ENCODE measurements at places on chromosomes 4 and X.

- no peak for DNase-seq
These were observed 101.3 kb downstream of the PALLD start for GRCh38 chr4:168598191-168598590.

GRCh38 chr4:124958847-124959246 is 246.3 kb upstream of the ANKRD50 start:
- DNase-seq: no peak

DNA sequence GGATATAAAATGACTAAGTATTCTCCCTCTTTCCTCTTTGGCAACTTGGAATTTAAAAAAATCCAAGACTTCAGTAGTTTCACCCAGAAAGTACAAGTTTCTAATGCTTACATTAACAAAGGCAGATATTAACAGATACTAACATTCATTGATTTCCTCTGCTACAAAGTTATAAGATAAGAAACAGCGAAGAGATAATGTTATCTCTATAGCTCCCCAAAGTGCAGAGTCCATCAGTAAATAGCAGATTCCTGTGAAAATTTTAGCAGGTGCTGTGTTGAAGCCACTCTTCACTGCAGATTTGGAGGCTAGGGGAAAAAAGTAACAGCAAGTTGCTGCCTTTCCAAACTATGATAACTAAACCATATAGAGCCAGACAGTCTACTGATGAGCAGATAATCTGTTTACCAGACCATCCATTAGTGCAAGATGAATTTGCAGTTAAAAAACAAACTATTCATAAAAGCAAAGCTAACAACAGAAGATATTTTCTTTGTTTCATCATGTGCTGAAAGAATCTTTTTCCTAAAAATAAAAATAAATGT is 3.3 kb upstream of the CAMK2D start:
- no peak for DNase-seq

DNA sequence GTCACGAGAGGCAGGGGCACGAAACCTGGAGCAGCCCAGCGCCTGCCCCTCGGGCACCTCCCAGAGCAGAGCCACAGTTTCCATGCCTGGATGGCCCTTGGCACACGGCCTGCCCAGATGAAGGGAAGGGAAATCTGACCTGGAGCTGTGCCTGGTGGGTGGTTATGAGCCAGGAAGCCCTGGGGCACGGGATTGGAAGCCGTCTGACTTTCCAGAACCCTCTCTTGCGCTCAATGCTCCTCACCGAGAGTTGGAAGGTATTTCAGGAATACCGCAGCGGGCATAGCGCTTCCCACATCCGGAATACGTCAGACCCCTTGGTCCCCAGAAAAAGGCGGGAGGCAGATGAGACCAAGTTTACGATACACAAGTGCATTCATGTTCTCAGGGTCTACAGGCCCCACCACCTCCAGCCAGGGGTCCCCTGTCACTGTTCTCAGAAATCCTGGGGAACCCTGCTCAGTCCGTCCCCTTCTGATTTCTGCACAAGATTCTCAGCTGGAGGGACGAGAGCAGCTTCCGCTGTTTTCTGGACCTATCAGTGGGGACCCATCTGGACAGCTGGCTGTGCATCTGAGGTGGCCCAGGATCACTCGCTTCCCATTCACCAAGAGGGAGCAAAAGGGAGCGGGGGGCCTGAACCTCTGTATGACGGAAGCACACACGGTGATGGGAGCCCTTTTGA is 172.9 kb downstream of the AFAP1 start:
- DNase-seq: no peak

- peak; percentile 19 for DNase-seq
These were observed 90.1 kb upstream of the MAPK10 start for GRCh38 chr4:86449746-86450588.

Measured in NCI-H1105 (cell line).